NCI-H82 (cell line): ENCODE measurements at places on chromosomes 12 and 14.
A peak's percentile ranks its signal among the peaks of the same experiment; 100 is the strongest.

- DNase-seq, result no peak
Measured at GRCh38 chr12:101794574-101794973, 36.2 kb downstream of the GNPTAB start.

- DNase-seq, result no peak
Measured at GRCh38 chr12:65891987-65892481, 67.8 kb downstream of the HMGA2 start.

- no peak for DNase-seq
Measured at GRCh38 chr14:69716478-69717187, 50.3 kb upstream of the SRSF5 start.

- no peak for DNase-seq
Measured at GRCh38 chr14:96309896-96310330, 53.2 kb downstream of the ATG2B start.

DNA sequence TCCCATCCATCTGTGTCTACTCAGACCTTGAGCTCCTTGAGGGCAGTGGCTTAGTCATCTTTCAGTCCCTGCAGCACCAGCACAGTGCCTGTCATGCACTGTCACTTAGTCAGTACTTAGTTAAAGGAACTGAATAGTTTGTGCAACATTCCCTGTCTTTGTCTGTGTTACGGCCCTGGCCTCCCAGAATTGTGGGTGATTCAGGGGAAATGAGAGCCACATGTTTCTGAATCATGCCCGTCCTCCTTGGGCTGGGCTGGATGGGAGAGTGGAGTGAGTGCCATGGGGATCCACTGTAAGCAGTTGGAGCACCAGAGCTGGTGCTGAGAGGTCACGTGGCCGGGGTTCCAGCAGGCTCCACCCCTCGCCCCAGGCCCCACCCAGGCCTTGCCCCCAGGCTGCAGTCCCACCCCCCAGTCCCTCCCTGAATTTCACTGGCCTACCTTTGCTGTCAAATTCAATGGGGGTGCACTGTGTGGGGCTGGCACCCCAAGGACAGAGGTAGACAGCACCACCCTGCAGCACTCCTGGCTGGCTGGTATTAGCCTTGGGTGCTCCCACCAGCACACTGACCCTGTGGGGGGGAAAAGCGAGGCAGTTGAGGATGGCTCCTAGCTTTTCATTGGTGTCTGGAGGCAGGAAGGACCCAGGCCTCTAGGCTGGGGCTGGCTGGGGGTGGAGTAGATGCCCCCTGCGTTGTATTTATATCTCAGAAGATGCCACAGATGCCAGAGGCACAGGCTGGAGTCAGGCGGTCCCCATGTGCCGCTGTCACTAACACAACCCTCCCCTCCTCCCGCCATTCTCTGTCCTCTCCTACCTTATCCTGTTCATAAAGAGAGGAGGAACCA is 7.5 kb downstream of the ITGA5 start:
- peak; percentile 12 for DNase-seq

GRCh38 chr12:20442322-20442721 is 74.0 kb downstream of the PDE3A start:
- no peak for DNase-seq

DNA sequence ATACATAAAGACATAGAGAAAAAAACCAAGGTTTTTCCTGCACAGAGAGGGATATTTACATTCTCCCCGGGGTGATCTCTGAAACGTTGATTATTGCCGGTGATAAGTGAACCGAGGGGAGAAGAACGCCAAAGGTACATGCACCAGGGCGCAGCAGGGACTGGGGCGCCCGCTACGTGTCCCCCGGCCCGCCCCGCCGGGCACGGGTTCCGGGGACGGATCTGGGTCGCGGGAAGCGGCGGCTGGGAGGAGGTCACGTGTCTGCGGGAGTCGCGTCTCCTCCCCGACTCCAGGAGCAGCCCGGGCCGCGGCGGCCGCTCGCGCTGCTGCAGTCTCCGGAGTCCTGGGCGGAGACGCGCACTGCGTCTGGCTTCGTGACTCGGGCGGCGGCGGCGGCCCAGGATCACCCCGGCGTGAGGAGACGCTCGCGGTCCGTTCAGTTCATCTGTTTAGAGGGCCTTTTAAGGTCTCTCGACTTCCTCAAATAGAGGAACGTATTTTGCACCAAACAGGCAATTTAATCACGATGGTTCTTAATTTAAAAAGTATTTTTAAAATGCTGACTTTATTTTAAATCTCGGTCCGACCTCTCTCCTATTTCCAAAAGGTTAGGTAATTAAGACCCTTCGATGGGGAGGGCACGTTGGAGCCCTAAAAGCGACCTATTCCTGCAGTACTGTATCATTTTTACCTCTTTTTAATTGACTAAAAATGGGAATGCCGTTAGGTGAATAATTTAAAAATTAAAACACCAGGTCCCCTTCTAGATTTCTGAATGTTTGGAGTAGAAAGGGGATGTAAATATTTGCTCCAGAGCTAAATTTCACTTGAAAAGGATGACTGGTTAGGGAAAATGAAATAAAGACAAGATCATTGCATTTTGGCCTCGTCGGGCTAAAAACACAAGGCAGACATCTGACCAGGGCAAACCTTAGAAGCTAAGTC is 1.8 kb upstream of the BHLHE41 start:
- peak; percentile 91 for DNase-seq

GRCh38 chr12:30178916-30179315 is 395.2 kb upstream of the TMTC1 start:
- DNase-seq, result peak; percentile 69
